ENCODE measurements at places on chromosomes 5 and 9.

- DNase-seq: no peak
Measured at GRCh38 chr5:138829341-138829740, 45.8 kb downstream of the LRRTM2 start.

DNA sequence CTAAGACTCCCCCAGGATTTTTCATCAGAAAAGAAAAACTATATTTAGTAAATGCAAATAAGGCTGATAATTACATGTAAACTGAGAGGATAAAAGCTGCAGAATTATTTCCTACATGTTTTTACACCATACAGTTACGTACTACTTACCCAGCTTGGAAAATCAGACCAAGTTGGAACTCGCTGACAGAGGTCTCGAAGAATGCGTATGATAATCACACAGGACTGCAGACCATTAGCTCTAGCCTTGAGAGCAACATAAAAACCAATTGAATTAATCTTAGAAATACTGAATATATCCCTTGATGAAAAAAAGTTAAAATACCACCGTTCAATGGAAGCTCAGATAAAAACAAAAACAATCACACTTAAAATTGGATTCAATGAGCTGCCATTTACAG, 65.6 kb downstream of the ZFR start:
- no peak for DNase-seq

DNA sequence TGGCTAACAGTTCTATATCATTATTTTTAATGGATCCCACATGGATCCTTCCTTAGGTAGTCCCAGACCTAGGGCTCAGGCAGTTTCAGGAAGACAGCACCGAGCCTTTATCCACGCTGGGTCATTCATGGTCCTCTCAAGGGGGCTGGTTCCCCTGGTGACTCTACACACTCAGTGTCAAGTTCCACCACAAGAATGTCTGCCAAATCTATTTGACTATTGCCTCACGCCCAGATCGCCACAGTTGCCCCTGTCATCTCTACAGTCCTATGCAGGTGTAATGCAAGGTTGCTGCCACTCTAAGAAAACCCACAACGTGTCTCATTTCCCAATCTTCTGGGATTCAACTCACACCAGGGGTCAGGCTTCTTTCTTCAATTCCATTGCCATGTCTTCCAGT, 8.0 kb upstream of the ZNF366 start:
- no peak for DNase-seq

GRCh38 chr9:38768351-38768761, 48.4 kb upstream of the FAM240B start:
- no peak for DNase-seq

GRCh38 chr5:50702615-50703366, 36.4 kb downstream of the PARP8 start:
- no peak for DNase-seq

DNA sequence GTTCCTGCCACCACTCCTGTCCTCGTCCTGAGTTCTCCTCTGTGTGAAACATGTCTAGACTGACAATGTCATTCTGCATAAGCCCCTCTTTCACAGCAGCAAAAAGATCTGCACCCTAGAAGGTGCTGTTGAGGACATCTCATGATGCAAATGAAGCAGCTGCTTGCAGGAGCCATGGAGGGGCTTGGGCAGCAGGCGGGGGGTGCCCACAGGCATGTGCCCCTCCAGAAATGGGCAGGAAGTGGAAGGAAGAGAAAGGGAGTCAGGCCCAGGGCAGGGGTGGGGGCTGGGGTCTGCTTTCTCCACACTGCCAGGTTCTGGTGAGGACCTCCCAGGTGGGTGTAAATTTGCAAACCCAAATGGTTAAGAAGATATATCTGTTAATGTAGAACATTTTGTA, 54.5 kb upstream of the KCNMB1 start:
- no peak for DNase-seq

- DNase-seq: no peak
Measured at GRCh38 chr5:154595662-154596061, 117.6 kb upstream of the HAND1 start.

DNA sequence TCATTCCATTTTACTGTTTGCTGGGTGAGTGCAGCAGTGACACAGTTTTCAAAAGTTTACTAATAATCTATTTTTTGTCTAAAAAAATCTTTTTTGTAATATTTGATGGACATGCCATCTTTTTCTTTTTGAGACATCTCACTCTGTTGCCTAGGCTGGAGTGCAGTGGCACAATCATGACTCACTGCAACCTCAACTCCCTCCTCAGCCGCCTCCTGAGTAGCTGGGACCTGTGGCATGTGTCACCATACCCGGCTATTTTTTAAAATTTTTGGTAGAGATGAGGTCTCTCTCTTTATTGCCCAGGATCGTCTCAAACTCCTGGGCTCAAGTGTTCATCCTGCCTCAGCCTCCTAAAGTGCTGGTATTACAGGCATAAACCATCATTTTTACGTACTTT, 86.0 kb downstream of the KDM4C start:
- no peak for DNase-seq

DNA sequence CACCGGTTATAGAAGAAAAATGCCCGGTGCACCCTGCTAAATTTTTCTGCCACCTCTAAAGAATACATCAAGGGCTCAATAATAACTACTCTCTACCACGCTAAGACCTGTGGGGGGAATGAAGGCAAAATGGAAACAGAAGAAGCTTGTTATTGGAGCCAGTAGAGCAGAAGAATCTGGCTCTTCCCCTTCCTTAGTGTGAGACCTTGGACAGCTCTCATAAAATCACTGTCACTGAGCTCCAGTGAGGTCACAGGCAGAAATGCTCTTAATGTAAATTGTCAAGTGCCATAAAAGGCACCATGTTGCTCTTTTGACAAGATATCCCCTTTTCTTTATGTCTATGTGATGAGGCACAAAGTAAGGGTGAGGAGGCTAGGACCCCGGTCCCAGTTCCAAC, 74.4 kb downstream of the ASTN2 start:
- DNase-seq: no peak

Data from frontal cortex (tissue), 4 donors.